ENCODE measurements at places on chromosomes 5 and 9.

DNA sequence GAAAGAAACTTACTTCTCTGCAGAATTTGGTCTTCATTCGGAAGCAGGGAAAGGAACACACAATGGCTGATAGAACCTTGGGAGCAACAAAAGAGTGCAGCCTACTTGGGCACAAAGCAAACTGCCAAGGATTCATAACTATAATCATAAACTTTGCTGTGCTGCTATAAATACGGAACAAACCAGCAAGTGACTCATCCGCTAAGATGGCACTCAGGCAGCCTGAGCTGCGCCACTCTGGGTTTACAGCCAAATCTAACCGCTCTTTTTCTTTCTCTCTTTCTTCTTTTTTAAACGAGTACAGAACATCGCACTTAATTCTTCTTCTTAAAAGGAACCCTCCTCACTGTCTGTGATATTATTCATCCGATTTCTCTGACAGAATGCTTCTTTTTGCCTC is 81.1 kb downstream of the PTPN3 start:
- no peak for DNase-seq

- DNase-seq, result no peak
These were observed 69.3 kb upstream of the STC2 start for GRCh38 chr5:173397516-173397915.

DNA sequence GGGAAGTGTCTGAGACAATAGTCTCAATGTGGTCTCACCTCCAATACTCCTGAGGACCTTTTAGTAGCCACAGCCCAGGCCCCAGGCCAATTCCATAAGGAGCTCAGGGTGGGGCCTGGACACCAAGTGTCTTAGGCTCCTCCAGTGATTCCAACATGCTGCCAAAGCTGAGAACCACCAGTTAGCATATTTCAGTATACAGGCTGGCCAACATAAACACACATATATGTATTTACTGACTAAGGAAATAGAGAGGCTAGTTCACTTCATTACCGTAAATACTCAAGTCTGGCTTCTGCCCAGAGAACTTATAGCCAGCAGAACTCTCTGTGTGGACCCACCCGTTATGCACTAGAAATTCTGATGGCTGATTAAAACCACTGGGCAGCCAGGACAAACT is 24.1 kb downstream of the S1PR3 start:
- DNase-seq, result no peak

DNA sequence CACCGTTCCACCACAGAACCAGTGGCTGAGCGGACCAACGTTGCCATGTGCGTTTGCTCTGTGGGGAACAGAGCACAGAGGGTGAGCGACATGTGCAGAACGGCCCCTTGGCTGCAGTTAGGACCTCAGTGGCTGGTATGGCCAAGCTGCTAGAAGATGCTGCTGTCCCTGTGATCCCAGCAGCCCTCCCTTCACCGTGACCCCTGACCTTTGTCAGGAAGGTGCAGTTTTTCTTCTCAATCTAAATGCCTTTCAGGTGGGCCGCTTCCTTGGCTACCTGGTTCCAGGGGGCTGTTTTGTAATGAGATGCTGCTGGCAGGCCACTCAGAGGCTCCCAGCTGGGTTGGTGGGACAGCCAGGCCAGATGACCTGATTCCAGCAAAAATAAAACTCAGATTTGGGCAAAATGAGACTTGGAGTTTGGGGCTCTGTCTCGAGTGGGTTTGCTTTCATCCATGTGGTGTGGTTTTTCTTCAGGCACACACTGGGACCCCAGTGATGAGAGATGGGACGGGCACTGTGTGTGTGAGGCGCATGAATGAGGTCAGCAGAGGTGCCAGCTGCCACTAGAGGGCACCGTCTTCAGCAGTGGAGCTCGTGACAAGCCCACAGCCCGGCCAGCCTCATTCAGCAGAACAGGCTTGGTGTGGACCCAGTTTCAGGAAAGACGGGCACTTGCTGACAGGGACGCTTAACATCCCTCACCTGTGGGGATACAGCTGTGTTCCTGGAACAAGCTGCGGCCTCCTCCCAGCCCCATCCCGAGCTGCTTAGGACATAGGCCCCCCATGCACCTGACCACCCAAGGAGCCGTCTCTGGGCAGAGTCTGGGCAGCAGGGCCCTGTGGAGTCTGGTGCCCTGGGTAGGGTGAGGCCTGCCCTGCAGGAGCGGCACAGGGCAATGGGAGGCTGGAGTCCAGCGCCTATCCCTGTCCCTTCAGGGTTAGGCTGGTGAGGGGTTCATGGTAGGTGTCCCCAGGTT is 4.1 kb downstream of the MRPS2 start:
- peak; percentile 73 for DNase-seq

- no peak for DNase-seq
These were observed 173.6 kb downstream of the FANCC start for GRCh38 chr9:95143591-95144561.

DNA sequence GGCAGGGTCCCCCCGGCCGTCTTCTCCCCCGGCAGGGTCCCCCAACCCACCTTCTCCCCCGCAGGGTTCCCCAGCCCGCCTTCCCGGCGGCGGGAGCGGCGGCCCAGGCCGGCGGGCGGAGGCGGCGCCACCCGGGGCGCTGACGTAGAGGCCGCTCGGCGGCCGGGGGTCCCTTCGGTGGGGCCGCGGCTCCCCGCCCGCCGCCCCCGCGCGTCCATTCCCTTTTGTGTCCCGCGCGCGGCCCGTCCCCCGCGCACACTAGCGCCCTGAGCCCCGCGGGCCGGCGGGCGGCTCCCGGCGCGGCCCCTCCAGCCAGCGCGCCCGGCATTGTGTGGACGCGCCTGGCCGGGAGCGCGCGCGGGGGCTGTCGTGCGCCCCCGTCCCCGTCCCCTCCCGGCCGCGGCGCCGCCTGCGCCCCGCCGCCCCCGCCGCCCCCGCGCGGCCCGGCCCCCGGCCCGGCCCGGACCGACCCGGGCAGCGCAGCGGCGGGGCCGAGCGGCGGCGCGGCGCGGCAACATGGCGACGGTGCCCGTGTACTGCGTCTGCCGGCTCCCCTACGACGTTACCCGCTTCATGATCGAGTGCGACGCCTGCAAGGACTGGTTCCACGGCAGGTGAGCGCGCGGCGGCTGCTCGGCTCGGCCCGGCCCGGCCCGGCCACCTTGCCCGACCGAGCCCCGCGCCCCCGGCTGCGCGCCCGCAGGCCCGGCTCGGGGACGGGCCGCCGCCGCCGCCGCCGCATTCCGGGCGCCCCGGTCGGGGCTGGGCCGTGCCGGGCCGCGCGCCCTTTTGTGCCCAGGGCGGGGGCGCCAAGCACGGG is at the start of gene PHF2:
TSS of gene PHF2 (plus strand) at position 327 of the 820 bp plus-strand sequence. CDS start at position 517, 190 bp downstream.
- no peak for DNase-seq

DNA sequence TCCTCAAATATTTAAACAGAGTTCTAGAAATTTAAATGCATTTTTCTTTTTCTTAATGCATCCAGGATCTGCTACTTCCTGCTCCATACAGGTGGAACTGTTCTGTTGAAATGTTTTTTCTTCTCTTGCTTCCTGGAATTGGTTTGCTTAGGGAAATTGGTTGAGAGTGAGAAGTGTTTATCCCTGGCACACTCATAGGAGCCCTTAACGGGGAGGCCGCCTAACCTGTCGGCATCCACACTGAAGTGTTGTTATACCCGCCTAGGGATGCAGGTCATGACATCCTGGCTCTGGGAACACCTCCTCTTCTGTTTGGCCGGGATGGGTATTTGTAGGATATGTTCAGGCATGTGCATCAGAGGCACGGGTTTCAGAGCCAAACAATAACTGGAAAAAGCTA is 239.7 kb downstream of the GADD45G start:
- DNase-seq, result no peak

DNA sequence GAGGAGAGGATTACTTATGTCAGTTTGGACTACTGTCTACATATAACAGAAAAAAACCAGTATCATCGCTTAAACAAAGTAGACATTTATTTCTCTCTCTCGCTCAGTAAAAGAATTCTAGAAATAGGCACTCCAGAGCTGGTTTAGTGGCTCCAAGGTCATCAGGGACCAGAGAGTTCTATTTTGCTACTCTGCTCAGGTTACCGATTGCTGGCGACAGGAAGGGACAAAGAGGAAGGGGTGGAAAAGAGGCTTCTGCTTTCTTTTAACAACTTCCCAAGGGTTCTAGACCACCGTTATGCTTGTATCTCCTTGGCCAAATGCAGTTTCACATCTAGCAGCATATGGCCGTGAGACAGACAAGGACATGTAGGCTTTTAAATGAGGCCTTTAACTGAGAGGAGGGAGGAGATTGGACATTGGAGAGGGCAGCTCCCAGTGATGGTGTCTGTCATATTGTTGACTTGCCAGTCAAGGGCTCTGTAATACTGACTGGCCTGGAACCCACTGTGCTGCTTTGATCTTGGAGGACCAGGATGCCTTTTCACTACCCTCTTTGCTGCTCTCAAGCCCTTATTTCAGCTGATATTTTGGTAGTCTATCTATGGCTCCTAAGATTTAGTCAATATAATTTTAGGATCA is 15.6 kb upstream of the DCP2 start:
- DNase-seq, result no peak

DNA sequence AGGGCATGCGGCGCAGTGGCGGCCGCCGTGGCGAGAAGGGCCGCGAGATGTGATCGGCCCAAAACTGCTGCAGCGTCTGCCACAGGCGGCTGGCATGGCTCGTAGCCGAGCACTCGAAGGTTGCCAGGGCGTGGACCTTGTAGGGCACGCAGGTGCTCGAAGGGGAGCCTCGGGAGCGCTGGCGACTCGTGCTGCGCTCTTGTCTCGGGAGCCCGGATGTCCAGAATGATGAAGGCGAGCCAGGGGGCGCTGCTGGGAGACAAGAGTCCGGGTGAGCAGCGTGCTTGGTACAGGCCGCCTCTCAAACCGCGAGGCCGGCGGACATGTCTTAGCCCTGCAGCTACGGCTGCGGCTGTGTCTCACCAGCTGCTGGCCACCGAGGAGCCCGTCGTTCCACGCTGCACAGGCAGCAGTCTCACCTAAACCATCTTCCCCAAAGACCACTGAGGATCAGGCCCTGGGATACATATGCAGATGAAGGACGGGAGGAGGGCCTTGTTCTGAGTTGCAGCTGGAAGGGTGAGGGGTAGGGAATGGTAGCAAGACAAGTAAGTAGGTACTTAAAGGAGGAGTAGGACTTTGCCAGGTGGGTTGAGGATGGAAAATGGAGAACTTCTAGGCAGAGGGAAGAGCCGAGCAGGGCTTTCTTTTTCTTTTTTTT is 1.7 kb downstream of the CBY3 start:
- peak; percentile 92 for DNase-seq

GRCh38 chr5:108649106-108649505 is 98.6 kb upstream of the FER start:
- no peak for DNase-seq

DNA sequence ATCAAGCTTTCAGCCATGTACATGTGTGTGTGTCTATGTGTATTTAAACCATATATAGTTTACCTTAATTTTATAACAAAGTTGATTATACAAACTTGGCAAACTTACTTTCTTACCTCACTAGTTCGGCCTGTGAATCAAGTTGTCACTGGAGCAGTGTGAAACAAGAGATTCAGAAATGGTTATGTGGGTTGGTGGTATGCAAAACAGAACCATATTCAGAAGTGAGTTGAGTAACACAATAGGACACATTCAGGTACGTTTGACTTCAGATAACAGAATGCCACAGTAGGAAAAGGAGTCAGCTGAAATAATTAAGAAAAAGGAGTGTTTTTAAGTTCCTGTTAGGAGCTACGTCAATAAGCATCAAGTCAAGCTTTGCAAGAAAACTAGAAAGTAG is 21.5 kb downstream of the XPA start:
- DNase-seq, result no peak

DNA sequence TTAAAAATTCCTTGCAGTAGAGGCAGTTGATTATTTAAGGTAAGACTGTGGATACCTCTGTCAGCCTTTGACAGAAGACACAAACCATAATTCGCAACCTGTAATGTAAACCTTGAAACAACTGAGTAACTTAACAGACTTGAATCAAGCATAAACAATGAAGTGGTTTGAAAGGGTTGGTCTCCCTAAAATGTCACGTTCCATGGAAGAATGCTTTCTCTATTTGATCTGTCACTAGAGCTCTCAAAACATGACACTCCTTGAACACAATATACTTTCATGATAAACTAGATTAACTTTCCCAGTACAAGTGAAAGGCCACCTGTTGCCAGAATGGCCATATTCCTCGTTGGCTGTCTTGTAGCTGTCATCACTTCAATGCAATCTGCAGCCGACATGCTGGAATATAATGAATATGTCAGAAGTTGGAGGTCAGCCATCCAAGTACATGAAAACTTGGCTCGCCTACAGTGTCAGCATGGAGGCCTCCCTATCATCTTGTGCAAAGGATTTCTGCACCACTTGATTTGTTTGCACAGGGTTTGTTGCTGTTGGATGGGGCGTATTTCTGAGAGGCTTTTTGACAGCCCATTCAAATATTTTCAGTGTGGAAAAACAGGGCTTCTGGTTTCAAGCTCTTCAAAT is 228.0 kb downstream of the TLE4 start:
- DNase-seq, result no peak

- no peak for DNase-seq
These were observed 81.8 kb downstream of the ANXA1 start for GRCh38 chr9:73233359-73234007.

All from ELF-1 (cell line).